ENCODE measurements at places on chromosomes 16 and 17.
A peak's percentile ranks its signal among the peaks of the same experiment; 100 is the strongest.

DNA sequence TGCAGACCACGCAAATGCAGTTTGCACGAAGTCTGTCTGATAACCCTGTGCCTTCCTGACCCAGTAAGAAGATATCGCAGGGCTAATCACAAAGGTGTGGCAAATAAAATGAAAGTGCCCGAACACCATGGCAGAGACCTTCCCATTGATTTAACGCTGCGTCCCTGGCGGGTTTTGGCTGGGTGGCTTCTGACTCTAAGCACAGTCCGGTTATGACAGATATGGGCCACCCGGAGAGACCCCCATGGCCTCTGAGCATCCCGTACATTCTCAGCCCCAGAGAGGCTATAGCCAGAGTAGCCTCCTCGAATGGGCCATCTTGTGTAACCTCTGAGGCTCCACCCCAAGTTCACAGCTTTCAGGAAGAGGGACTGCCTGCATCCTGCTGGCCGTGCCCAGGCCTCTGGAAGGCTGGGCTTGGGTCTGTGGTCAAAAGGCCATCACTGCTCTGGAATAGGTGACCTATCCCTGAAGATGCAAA, 5.5 kb downstream of the FOXC2 start:
- no peak for DNase-seq

DNA sequence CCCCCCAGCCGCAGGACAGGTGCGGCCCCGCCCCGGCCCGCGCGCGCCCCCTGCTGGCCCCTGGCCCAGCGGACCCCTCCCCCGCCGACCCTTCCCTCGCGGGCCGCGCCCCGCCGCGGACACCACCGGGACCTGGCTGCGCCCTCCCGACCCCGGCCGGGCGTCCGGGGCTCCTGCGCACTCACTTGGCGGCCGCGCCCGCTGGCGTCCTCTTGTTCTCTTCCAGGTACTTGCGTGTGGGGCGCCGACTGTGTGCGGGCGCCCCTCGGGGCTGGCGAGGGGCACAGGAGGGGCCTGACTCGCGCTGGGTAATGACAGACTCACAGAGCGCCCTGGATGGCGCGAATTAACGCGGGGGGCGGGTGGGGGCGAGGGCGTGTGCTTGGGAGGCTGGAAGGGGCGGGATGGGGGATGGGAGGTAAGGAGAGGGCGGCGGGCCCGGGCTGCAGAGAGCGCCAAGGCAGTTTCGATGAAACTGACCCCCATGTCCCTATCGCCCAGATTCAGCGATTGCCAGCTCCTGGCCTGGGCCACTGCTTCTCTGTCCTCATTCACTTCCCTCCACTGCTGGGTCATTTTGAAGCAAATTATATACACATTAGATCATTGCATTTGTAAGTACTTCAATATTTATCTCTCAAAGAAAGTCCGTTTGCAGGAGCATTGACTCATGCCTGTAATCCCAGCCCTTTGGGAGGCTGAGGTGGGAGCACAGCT, 445 bp upstream of the DBNDD1 start:
- peak; percentile 64 for DNase-seq

GRCh38 chr16:2976201-2976600, 4.0 kb downstream of the PKMYT1 start:
- DNase-seq, result no peak

GRCh38 chr16:73047536-73048291, at the start of gene ZFHX3:
Gene ZFHX3 (minus strand): TSS chr16:73048128. CDS start chr16:72960145, 87,983 bp downstream.
- DNase-seq, result peak; percentile 33

GRCh38 chr17:28328325-28328724, 6.9 kb downstream of the IFT20 start:
- DNase-seq, result no peak

DNA sequence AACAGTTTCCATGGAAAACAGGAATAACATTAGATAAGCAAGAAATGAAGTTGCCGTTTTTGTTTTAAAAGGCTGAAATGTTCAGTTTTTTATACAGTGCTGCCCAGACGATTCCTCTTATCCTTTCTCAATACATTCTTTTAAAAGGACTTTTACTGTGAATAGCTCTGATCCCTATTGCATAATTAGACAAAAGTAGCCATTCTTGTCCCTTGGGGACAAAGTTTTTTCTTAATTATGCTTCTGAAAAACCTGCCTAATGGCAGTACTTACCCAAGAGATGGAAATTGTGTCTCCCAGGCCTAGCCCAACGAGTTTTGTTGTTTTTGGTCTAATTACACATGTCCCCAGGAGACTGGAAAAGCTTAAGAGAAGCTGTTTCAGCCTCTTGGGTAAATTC, 27.6 kb downstream of the NXPH3 start:
- DNase-seq, result no peak

DNA sequence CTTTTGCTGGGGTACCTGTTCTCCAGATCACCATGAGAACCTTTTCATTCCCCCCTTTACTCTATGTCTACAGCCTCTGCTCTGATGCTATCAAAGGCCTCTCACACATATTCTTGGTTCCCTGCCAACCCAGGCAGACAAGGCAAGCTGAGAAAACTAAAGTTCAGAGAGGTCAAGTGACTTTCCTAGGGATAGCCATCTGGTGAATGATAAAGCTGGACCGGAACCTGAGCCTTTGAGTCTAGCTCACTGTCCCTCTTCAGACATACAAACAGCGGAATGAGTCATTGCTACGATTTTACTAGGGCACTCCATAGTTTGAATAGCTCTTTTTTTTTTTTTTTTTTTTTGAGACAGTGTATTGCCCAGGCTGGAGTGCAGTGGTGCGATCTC, 73.3 kb downstream of the XYLT1 start:
- peak; percentile 38 for DNase-seq

GRCh38 chr17:50911890-50912289, 45.7 kb upstream of the TOB1 start:
- DNase-seq, result no peak

DNA sequence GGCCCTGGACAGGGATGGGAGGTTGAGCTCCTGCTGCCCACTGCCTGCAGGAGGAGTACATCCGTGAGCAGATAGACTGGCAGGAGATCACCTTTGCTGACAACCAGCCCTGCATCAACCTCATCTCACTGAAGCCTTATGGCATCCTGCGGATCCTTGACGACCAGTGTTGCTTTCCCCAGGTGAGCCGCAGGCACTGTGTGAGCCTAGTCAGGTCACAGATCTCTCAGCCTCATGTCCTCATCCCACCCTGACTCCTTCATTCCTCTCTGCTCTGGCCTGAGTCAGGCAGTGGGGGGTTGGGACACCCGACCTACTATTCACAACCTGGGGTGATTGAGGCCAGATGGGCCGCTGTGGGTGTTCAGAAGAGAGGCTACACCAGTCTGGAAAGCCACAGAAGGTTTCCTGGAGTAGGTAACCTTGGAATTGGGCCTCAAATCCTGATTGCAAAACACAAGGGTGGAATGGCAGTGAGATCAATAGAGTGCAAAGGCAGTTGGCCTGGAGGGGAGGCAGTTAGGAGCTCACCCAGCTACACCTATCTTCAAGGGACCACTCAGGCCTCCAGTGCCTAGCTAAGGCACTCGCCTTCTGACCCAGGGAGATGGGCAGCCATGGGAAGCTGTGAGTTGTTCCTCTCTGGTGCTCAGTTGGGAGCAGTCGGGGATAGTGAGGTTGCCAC, 29.7 kb downstream of the MYO15A start:
- no peak for DNase-seq

GRCh38 chr17:42422412-42422957, 571 bp downstream of the CAVIN1 start:
- DNase-seq, result peak; percentile 20

DNA sequence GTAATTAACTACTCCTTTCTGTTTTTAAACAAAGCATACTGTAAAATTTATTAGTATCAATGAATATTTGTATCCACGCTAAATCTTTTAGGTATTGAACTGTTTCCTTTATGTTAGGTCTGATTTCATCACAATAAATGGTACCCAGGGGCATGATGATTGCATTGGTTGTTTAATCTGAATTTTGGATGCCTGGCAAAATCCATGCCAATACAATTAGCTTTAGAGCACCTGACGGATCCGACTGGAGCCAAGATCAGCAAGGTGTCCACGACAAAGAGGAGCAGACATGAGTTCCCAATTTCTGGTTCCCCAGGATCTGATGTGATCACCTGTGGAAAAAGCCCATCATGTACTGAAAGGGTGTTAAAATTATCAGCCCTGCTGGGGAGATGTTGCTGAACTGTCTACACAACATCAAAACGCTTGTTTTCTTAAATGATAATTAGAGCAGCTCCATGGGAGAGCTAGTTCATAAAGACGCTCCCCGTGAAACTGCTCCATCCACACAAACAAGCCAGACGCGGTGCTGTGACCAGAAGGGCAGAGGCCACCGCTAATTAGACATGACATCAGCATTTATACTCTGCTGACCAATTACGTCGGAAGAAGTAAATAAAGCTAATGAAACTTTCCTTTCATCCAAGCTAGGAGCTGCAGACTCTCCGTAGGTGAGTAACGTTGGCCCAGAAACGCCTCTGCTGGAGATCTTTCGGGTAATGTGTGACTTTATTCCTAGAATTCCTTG, 151.7 kb downstream of the CPPED1 start:
- DNase-seq, result no peak

- no peak for DNase-seq
These were observed 1241.8 kb upstream of the GOT2 start for GRCh38 chr16:59975953-59976352.

DNA sequence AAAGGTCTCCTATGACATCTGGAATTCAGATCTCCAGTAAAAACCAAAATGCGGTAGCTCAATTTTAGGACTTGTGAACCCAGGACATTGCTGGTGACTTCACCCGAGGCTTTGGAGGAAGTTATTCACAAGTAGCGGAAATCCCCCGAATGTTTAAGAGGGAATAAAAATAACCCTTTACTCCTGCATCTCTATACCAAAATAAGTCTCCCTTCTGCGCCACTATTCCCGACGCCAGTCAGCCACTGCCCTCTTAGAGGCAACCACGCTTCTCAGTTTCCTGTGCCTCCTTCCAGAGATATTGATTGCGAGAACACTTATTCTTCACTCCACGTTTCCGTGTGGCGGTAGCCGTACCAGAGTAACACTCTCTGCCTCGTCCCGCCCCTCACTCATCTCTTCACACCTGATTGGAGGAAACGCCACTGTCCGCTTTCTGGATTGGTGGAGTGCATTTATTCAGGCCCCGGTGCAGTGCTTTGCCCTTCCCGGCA, 27.4 kb downstream of the EMP2 start:
- peak; percentile 63 for DNase-seq

- no peak for DNase-seq
These were observed 350.6 kb downstream of the CDH11 start for GRCh38 chr16:64771273-64771672.

- no peak for DNase-seq
These were observed 3.0 kb downstream of the GFOD2 start for GRCh38 chr16:67716097-67716496.

DNA sequence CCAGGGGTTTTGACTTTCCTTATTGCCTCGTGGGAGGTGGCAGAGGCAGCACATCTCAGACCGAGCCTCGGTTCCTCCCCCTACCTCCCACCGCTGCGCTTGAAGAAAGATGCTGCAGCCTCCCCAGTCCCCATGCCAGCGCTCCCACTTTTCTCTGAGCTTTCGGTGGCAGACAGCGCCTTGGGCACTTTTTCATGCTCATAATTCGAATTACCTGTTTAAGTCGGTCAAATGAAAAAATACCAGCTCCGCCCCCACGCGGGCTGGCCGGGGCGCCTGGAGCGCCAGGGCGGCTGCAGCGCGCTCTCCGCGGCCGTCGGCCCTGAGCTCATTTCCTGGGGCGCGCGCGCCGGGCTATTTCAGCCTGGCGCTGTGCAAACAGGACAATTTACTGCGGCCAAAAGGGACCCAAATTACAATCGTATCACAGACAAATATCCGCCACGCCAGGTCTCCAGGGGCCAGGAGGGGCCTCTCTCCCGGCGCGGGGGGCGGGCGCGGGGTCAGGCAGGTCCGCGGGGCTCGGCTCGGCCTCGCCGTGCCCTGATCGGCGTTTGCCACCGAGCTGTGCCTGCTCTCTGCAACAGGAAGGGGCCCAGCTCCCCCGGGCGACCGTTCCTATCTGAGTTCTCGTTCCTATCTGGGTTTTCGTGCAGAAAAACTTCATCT, 45.0 kb downstream of the SOST start:
- DNase-seq, result no peak

DNA sequence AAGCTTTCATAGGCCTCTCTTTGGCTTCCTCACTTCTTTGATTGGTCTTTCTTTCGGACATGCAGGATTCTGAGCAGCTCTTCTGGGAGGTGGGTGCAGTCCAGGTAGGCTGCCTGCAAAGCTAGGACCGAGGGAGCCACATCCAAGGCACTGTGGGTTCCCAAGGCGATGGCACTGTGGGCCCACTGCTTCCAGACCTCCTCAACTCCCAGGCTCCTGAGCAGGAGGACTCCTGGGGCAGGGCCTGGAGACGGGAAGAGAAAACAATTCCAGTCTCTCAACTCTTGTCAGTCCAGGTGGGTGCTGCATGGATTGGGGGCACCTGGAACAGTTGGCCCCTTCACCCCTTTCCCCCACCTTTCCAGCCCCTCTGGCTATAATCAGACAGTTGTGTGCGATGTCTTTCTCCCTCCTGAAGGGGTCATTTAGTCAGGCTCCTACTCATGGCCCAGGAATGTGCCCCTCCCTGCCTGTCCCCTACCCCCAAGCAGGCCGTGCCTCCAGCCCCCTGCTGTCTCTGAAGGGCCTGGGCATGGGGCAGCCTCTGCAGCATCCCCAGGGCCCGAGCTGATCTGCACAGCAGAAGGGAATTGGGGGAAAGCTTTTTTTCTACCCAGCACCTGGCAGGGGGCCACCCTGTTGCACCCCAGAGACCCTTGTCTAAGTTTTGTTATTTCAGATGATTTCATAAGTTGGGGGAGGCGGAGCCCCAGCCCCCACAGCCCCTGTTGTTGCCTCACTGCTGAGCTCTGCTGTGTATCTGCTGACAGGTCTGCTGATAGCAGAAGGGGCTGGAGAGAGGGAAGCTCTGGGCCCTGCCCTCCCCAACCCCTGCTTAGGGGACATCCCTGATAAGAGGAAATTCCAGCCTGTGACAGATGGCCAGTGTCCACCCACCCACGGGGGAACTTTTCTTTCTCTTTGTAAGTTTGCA, 330.3 kb downstream of the SEC14L1 start:
- no peak for DNase-seq

GRCh38 chr17:21299981-21300600, 15.6 kb downstream of the MAP2K3 start:
- DNase-seq, result no peak

GRCh38 chr16:87960852-87961251, 9.6 kb downstream of the BANP start:
- no peak for DNase-seq

GRCh38 chr17:42178817-42179216, 2.1 kb downstream of the KCNH4 start:
- peak; percentile 44 for DNase-seq

DNA sequence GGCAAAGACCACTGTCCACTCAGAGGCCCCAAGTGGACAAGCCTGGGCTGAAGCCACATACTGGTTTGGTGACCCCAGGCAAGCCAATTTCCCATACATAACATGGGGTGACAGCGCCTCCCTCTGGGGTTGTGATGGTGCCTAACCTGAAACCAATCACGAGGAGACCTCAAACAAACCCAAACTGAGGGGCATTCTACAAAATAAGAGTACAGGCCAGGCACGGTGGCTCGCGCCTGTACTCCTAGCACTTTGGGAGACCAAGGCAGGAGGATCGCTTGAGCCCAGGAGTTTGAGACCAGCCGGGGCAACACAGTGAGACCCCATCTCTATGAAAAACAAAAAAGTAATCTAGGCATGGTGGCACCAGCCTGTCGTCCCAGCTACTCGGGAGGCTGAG, 3.6 kb downstream of the P2RX5 start:
- DNase-seq, result no peak

- DNase-seq, result no peak
These were observed 30.5 kb downstream of the HS3ST3B1 start for GRCh38 chr17:14331225-14331981.

- DNase-seq, result no peak
These were observed 31.3 kb downstream of the DCUN1D3 start for GRCh38 chr16:20868890-20869289.

- no peak for DNase-seq
These were observed 755 bp upstream of the C16orf89 start for GRCh38 chr16:5066511-5066910.

Measured in CD4-positive, alpha-beta T cell treated with Interleukin-12 subunit alpha and Interleukin-12 subunit beta, for 1 hour (primary cell).